ENCODE measurements at places on chromosomes 1 and 21. TPM values are rescaled to one million over a fixed set of nuclear protein-coding genes. Genes with fewer than 3 reads are reported as not detected.

Gene ATAD3C
- 7.0 TPM for total RNA-seq

Gene CRYAA
- not detected for total RNA-seq

Gene ASTN1
- total RNA-seq, result 2.0 TPM

Gene TMEM269
- 0.06 TPM for total RNA-seq

Gene TBX19
- total RNA-seq, result 3.4 TPM

Gene SYDE2
- 19.8 TPM for total RNA-seq

Gene OR2T10
- total RNA-seq, result not detected

Gene F13B
- 2.3 TPM for total RNA-seq

Gene RGS18
- 2.4 TPM for total RNA-seq

Gene TIAM1
- total RNA-seq, result 15.0 TPM

Gene SPRR5
- not detected for total RNA-seq

Gene CELA3A
- 25.1 TPM for total RNA-seq

Gene PI4KB
- total RNA-seq, result 71.4 TPM

Gene WNT9A
- 2.2 TPM for total RNA-seq

Gene OR14K1
- not detected for total RNA-seq

DNA sequence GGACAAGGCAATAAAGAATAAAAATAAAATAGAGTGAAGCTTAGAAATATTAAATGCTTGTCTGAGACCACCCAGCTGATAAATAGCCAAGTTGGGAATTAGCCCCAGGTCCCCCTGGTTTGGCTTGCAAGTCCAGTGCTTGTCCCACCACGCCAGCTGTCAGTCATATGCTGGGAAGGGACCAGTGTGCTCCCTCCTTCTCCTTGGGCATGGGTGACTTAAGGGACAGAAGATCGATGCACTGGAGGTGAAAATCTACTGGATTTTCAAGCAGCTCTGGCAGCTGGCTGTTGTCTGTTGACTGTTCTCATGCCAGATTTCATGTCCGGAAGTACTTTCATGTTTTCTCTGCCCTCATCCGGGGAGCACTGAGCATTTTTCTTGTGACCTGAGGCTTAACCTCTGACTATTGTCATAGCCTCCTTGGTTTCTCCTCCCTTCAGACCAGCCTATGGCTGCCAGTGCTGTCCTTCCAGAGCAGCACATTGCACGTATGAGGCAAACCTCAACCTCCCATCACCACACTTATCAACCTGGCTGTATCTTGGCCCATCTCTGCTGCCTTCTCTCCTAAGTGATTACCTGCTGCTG is 12.4 kb downstream of the LMOD1 start:
- no peak for DNase-seq

GRCh38 chr1:55128418-55128995 is 86.7 kb downstream of the USP24 start:
- DNase-seq, result no peak

DNA sequence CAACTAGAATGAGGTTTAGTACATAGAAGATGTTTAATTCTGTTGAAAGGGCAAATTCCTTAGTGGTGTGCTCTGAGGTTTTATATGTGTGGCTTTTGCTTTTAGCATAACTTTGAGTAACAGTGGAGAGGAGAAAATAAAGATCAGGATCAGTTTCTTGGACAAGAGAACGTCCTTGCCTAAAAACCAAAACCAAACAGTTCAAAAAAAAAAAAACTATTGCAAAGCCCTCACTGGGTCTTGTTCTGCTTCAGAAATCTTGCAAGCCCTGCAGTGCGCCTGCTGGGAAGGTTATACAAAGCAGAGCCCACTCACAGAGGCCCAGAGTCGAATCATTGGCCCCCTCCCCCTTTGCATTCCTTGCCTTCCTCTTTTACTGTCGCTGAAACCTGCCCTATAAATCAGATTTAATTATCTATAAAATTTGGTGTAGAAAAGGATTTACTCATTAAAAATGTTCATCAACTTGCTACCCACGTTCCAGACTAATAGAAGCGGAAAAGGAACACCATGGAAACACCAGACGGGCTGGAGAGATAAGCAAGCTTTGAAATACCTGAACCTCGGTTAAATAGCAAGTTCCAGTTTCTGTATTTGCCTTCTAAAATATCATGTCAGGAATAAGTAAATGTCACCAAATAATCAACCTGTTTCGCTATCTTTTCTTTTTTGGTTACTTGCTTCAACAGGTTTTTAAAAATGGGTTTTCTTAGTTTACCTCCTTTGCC is 201.6 kb upstream of the PTBP2 start:
- no peak for DNase-seq

GRCh38 chr1:117070124-117070523 is 10.0 kb downstream of the TTF2 start:
- no peak for DNase-seq

DNA sequence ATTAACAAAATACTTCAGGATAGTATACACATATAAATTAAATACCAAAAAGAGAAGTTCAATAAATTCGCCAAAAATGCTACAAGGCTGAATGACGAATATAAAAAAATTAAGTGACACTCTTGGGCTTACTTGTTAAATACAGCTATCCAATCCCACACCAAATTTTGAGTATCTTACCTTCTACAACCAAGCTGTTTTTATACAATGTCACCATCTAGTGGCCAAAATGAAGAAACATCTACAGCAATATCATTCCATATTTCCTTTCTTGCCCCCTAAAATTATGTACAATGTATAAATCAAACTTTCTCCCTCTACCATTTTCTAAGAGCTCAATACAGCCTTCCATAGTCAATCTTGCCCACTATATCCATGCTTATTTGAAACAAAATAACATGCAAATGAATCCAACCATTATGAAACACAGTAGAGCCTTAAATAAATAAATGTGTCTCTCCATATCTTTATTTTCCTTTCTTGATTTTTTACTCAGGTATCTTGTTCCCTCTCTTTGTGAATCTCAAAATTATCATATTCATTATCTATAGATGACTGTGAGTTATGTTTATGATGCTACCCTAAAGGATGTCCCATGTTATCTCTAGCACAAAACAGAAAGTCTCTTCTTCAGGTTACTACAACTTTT is 86.3 kb downstream of the ACBD6 start:
- no peak for DNase-seq

DNA sequence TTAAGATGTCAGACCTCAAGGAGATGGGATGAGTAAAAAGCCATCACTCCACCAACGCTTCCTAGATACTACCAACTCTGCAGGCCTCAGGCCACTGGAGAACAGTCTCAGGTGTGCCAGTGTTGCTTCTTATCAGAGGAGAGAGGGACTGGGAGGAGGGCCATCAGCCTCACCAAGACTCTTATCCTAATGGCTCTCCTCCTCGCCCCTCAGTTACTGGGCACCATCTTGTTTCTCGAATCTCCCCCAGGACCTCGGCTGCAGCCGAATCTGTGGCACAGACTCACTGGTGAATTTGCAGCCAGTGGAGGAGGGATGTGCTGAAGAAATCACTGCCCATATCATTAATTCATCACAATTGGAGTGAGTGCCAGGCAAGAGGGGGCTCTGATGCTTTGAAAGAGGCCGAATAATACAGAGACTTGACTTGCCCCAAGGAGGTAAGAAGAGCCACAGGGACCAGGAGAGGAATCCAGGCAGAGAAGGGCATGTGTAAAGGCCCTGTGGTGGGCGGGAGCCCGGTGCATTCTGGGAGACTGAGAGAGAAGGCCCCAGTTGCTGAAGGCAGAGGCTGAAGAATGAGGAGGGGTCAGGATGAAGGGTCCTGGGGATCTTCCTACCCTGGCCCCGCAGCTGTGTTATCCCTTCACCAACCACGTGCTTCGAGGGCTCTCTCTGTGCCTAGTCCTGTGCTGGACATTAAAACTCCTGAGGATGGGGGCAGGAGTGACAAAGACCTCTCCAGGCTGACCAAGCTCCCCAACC is 129.8 kb downstream of the PTPRU start:
- no peak for DNase-seq

- no peak for DNase-seq
These were observed 22.3 kb downstream of the CD34 start for GRCh38 chr1:207888652-207889051.

DNA sequence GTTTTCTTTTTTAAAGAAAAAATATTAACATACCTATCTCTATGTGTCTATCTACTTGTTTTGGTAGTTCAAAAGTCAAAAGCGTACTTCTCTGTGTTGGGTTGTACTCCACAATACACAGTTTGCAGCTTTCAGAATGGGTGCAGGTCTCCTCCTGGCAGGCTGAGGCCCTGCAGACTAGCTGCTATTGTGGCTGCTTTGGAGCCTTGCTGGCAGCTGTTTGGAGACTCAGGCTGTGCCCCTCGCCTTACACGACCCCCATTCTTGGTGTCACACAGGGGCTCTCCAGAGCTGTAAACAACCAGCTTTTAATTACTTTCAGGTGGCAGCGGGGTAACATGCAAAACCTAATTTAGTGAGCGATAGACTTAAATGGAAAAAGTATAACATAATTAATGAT is 160.4 kb downstream of the DSCAM start:
- no peak for DNase-seq

GRCh38 chr1:93567255-93567918 is 114.2 kb downstream of the BCAR3 start:
- no peak for DNase-seq

GRCh38 chr1:203158423-203158822 is 17.2 kb downstream of the MYBPH start:
- no peak for DNase-seq

GRCh38 chr21:37595944-37596343 is 229.4 kb downstream of the DYRK1A start:
- no peak for DNase-seq

GRCh38 chr1:6041432-6042062 is 4.1 kb upstream of the KCNAB2 start:
- no peak for DNase-seq

DNA sequence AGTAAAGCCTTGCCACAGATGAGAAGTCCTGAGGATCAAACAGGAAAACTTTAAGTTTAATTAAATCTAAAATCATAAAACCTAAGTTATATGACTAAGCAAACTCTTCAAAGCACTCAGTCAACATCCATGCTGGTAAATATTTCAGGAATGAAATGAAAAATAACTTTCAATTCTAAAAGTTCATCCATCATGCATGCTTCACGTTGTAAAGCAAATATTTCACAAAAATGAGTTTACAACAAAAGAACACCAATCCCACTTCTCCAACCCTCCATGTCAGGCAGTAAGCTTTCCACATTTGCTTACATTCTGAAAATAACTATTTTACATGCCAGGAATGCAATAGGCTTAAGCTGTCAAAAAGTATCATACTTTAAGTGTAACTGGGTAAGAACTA is 16.8 kb downstream of the APP start:
- no peak for DNase-seq

GRCh38 chr1:182159443-182159842 is 97.9 kb upstream of the ZNF648 start:
- no peak for DNase-seq

GRCh38 chr1:245807954-245808719 is 653.4 kb downstream of the KIF26B start:
- DNase-seq, result no peak

GRCh38 chr1:219185486-219186117 is 11.9 kb downstream of the LYPLAL1 start:
- DNase-seq, result no peak

- DNase-seq, result no peak
These were observed 45.6 kb downstream of the ZNF281 start for GRCh38 chr1:200364091-200364759.

DNA sequence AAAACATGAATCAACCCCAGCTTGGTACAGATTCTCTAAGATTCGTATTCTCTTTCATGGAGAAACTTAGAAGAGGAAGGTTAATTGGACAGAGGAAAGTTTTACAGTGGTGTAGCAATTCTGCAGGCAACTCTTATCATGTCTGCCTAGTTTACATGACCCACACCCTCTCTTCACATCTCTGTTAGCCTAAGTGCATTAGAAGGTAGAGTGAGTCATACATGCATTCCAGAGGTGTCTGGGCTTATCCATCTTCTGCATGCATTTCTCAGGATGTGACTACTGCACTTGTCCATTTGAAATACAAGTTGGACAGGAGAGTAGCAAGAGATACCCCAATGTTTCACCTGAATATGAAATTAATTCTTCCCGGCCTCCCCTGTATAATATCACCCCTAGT is 578.4 kb upstream of the NCAM2 start:
- no peak for DNase-seq

GRCh38 chr21:18716578-18717138 is 313.1 kb upstream of the TMPRSS15 start:
- no peak for DNase-seq

DNA sequence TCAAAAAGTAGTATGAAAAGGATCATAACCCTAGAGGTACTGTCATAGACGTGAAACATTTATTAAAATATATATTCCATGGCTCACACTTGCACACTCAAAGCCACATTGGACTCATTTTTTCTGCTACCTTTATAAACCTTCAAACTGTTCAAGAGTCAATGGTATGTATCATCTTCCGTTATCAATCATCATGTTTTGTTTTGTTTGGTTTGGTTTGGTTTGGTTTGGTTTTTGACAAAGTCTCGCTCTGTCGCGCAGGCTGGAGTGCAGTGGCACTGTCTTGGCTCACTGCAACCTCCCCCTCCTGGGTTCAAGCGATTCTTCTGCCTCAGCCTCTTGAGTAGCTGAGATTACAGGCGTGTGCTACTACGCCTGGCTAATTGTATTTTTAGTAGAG is 1.8 kb downstream of the IFNAR2 start:
- no peak for DNase-seq

DNA sequence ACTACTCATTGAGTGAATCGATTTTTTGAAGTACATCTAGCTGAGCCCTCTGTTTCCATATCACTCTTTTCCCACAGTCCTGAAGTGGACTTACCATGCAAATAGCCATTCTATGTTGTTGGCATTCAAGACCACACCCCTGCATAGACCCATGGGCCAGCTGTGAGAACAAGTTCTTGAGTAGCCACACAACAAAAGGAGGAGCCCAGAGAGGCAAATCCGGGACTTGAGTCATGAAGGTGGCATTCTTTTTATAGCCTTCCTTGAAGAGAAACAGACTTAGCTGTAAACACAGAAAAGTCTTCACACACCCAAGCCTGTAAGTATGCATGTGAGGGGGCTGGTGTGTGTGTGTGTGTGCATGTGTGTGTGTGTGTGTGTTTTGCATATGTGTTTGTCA is 13.8 kb upstream of the SPRR5 start:
- no peak for DNase-seq

DNA sequence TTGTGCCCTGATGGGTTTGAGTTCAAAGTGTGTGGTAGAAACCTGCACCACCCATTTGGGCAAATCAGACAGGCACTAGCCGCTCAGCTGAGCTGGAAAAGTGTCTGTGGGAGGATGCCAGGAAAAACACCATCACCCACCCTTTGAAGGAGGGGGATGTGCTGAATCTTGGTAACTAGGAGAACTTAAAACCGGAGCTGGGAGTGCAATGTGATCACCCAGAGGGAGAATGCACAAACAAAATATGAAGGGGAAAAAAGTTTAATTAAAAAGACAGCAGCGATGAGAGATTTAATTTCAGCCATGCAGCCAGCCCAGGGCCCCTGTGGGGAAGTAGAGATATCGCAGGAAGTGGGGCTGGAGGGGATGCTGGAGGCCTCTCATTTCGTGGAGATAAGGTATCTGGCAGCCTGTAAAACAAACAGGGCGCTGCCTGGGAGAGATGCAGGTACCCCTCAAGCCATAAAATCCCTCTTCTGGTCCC is 86.8 kb upstream of the BCAR3 start:
- DNase-seq, result no peak

DNA sequence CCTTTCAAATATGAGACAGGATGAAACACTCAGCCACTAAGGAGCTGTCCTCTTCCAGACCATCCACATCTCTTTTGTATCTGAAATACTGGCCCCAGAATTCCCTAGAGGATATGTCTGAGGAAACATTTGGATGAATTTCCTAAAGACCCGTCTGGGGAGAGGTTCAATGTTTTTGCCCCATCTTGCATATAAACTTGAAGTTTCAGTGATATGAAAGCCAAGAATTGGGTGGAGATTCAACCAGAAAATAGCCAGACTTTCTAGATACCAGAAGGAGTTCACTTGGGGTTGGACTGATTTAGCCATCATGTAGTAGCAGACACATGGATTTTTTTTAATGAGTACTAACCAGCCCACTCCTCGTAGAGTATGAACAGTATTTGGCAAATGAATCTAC is 182.0 kb downstream of the PLPP3 start:
- no peak for DNase-seq
